ENCODE measurements at places on chromosomes 3 and 15.

- no peak overlapping the region for H3K27ac ChIP-seq
- DNase-seq: no peak
- H3K36me3 ChIP-seq: no peaks in the 10 kb centered on the region
- H3K4me3 ChIP-seq: peak overlapping the region; percentile 64
- H3K4me1 ChIP-seq: no peaks in the 10 kb centered on the region
Observed at GRCh38 chr3:119295816-119296726, 1.9 kb downstream of the ARHGAP31 start.

DNA sequence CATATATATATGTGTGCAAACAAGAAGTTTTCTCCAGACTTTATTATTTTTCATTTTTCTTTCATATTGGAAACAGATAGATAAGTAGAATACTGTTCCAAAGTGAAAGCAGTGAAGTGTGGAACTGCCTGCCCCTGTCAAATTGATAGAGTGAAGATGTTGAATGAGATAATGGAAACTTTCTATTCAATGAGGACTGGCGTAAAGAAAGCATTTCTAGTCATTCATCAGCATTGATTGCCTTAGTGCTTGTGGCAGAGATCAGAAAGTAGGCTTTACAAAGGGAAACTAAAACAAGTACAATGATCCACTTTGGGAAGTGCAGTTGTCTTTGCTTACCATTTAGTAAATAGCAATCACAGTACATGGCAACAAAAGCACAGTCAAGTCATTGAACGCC is 300.0 kb downstream of the CADM2 start:
- H3K27ac ChIP-seq: no peak overlapping the region
- no peaks in the 10 kb centered on the region for H3K36me3 ChIP-seq
- H3K4me1 ChIP-seq: no peaks in the 10 kb centered on the region
- DNase-seq: no peak

DNA sequence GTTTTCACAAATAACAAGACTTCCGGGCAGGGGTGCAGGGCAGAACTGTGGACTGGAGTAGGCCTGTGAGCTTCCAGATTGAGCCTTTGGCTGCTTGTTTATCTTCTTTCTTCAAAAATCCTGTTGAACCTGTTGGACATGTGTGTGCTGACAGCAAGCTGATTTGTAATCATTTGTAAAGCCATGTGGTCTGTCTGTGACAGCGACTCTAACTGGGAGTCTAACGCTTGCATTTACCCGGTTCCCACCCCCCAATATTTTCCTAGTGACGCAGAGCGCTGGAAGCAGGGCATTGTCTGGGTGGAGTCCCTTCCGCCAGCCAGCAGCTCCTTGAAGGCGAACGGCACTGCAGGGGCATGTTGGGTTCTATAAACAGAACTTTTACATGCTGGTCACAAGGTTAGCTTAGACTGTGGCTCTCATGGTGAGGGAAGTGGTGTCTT is 85.7 kb upstream of the MYZAP start:
- no peaks in the 10 kb centered on the region for H3K36me3 ChIP-seq
- H3K27me3 ChIP-seq: no peaks in the 10 kb centered on the region
- H3K4me3 ChIP-seq: no peak overlapping the region
- H3K4me1 ChIP-seq: peaks cover 32% of the 10 kb centered on the region
- no peak for DNase-seq

DNA sequence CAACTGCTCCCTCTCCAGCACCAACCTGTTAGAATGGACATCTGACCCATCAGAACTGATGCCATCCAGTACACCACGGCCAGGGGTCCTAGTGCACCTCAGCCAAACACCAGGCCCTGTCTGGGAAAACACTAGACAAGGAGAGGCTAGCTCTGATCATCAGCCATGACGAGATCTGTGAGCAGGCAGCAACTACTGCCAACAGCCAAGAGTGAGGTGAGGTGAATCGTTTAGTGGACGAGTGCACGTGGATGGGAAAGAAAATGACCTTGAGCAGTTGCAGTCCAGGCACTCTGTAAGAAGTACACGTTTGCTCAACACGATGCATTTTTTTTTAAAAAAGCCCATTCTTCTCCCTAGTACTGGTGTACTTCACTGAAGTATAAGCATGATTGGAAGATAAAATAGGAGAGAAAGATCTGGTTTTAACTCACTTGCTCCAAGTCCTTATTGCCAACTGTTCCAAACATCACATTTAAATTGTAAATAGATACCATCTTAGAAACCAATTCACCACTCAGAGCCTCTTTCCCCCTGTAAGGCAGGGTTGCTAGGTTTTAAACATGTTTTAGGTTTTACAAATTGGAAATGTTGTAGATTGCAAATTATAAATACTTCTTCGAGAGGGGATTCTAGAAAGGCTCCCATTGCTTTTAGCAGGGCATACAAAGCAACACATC is 5.7 kb downstream of the ST8SIA2 start:
- no peak overlapping the region for H3K27ac ChIP-seq
- no peak overlapping the region for H3K4me3 ChIP-seq
- H3K27me3 ChIP-seq: no peaks in the 10 kb centered on the region

GRCh38 chr3:105385819-105386508 is 19.3 kb downstream of the ALCAM start:
- DNase-seq: no peak
- no peak overlapping the region for H3K27ac ChIP-seq
- H3K4me3 ChIP-seq: no peak overlapping the region
- H3K27me3 ChIP-seq: no peaks in the 10 kb centered on the region
- no peaks in the 10 kb centered on the region for H3K36me3 ChIP-seq

DNA sequence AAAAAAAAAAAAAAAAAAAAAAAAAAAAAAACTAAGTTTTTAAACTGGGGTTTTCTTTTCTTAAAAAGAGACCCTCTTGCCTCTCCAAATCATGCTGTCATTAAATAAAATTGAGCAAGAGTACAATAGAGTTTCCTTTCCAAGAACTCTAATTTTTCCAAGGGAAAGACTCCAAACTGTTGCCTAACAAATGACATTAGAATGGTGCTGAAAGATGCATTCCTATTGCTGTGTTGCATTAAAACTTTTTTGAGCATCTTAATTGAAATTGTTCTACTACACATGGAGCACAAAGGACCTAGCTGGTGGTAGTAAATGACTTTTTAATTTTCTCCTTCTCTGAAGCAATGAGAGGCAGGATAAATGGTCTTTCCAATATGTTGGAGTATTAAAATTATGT is 469.1 kb upstream of the ARHGEF26 start:
- no peak overlapping the region for H3K4me3 ChIP-seq
- no peak for DNase-seq
- H3K27ac ChIP-seq: no peak overlapping the region
- H3K4me1 ChIP-seq: no peaks in the 10 kb centered on the region
- H3K27me3 ChIP-seq: no peaks in the 10 kb centered on the region

- H3K4me1 ChIP-seq: peaks cover 32% of the 10 kb centered on the region
- no peaks in the 10 kb centered on the region for H3K27me3 ChIP-seq
- H3K27ac ChIP-seq: peak overlapping the region; percentile 75
- DNase-seq: no peak
Observed at GRCh38 chr3:128801779-128802380, 75.9 kb downstream of the RAB7A start.

DNA sequence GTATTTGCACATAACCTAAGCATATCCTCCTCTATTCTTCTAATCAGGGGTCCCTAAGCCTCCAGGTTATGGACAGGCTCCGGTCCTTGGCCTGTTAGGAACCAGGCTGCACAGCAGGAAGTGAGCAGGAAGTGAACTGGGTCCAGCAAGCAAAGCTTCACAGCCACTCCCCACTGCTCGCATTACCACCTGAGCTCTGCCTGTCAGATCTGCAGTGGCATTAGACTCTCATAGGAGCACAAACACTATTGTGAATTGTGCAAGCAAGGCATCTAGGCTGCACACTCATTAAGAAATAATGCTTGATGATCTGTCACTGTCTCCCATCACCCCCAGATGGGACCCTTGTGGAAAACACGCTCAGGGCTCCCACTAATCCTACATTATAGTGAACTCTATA is 9.8 kb downstream of the MSL2 start:
- DNase-seq: no peak
- H3K4me1 ChIP-seq: peaks cover 48% of the 10 kb centered on the region
- no peaks in the 10 kb centered on the region for H3K27me3 ChIP-seq
- H3K27ac ChIP-seq: no peak overlapping the region

DNA sequence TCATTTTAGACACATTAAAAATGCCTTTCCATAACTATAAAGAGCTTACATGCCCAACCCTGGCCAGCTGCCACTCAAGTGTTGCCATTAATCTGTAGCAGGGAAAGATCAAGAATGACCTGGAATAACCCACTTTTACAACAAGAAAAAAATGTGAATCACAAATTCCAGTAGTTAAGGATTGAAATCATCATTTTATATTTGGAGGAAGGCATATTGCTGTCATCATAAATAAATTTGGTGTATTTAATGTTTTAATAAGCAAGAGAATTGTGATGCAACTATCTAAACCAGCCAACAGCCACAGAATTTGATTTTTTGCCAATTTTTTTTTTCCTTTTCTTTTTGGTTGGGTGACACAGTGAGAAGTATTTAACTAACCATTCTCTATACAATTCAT is 240.0 kb upstream of the SEMA6D start:
- no peaks in the 10 kb centered on the region for H3K36me3 ChIP-seq
- H3K4me3 ChIP-seq: no peak overlapping the region
- H3K27ac ChIP-seq: no peak overlapping the region
- H3K4me1 ChIP-seq: no peaks in the 10 kb centered on the region
- H3K27me3 ChIP-seq: no peaks in the 10 kb centered on the region
- no peak for DNase-seq

DNA sequence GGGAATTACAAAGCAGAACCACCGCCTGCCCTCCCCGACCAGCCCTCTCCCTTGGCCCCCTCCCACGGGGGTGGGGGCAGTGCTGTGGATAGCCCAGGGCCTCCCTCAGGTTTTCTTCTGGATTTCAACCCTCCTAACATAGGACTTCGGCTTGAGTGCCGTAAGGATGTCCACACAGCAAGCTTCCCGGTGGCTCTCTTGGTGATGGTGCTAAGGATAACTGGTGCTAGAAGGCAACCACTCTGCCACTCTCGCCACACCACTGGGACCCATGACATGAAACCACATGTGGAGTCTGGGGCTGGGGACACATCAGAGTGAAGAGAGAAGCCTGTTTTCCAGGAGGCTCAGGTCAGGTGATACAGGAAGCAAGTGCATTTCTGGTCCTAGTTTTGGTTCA is 35.4 kb downstream of the SCN5A start:
- no peaks in the 10 kb centered on the region for H3K27me3 ChIP-seq
- H3K4me1 ChIP-seq: no peaks in the 10 kb centered on the region
- H3K27ac ChIP-seq: no peak overlapping the region
- H3K36me3 ChIP-seq: no peaks in the 10 kb centered on the region

DNA sequence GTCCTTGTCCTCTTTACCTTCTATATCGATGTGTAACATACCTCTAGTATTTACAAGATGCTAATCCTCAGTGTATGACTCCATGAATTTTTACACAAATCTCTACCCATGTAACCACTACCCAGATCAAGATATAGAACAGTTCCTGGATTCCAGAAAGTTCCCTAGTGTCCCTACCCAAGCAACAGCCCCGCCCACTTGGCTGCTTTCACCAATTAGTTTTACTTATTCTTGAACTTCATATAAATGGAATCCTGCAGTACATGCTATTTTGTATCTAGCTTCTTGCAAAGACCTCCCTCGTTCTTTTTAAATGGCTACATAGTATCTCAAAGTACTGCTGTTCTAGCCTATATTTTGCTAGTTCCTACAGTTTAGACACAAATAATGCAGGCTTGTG is 33.0 kb downstream of the CD276 start:
- peaks cover 14% of the 10 kb centered on the region for H3K4me1 ChIP-seq
- no peaks in the 10 kb centered on the region for H3K27me3 ChIP-seq

DNA sequence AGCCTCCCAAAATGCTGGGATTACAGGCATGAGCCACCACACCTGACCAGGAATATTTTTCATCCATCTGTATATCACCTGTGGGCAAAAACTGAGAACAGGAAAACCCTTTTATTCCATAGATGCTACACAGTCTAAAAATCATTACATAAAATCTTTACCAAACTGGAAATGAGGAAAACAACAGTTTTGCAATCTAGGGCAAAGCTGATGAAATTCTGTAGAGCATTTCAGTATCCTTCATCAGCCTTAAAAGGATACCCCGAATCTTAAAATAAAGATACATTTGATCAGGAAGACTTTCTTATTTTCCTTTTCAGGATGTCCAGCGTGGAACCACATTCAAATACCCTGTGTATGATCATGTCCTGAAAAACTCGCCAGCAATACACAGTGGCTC is 7.1 kb downstream of the SIAH2 start:
- H3K4me1 ChIP-seq: peaks cover 3% of the 10 kb centered on the region
- H3K27ac ChIP-seq: no peak overlapping the region
- no peak for DNase-seq
- no peaks in the 10 kb centered on the region for H3K27me3 ChIP-seq
- no peaks in the 10 kb centered on the region for H3K36me3 ChIP-seq

GRCh38 chr3:41026394-41027177 is 172.7 kb upstream of the CTNNB1 start:
- H3K4me1 ChIP-seq: peaks cover 8% of the 10 kb centered on the region
- DNase-seq: peak; percentile 93
- no peak overlapping the region for H3K4me3 ChIP-seq
- peak overlapping the region; percentile 28 for H3K27ac ChIP-seq
- H3K36me3 ChIP-seq: no peaks in the 10 kb centered on the region
- H3K27me3 ChIP-seq: no peaks in the 10 kb centered on the region

GRCh38 chr3:160402221-160403027 is 3.0 kb downstream of the SMC4 start:
- H3K27me3 ChIP-seq: no peaks in the 10 kb centered on the region
- no peak for DNase-seq
- H3K4me3 ChIP-seq: peak overlapping the region; percentile 81
- H3K27ac ChIP-seq: peak overlapping the region; percentile 95
- H3K36me3 ChIP-seq: no peaks in the 10 kb centered on the region

- DNase-seq: no peak
- H3K4me3 ChIP-seq: no peak overlapping the region
- no peak overlapping the region for H3K27ac ChIP-seq
- H3K4me1 ChIP-seq: peaks cover 2% of the 10 kb centered on the region
- H3K36me3 ChIP-seq: no peaks in the 10 kb centered on the region
Observed at GRCh38 chr3:133932009-133932408, 36.3 kb upstream of the RAB6B start.

GRCh38 chr15:52642386-52643361 is 36.5 kb downstream of the ATOSA start:
- H3K4me1 ChIP-seq: peaks cover 15% of the 10 kb centered on the region
- H3K27me3 ChIP-seq: no peaks in the 10 kb centered on the region
- DNase-seq: peak; percentile 27
- no peaks in the 10 kb centered on the region for H3K36me3 ChIP-seq
- H3K27ac ChIP-seq: peak overlapping the region; percentile 68
- H3K4me3 ChIP-seq: no peak overlapping the region

DNA sequence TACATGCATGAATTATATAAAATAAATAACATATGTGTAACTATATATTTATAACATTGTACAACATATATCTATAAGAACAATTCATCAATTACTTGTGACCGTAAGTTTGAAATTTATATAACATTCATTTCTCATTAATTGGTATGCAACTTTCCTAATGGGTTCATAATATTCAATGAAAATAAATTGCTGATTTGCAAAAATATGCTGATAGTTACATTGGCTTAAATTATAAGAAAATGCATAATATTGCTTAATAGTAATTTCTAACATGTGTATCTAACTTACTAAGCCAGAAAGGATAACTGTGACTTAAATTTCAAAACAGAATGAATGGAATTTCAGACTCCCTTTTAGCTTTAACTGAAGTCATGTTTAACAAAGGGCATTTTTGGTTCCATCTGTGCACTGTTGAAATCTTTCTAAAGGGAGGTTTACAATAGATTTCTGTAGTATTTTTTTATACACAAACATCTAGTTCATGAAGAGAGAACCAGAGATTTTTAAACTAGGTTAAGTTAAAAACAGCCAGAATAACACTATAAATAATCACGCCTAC is 310.9 kb downstream of the TBC1D5 start:
- H3K4me3 ChIP-seq: no peak overlapping the region
- peaks cover 3% of the 10 kb centered on the region for H3K4me1 ChIP-seq
- no peaks in the 10 kb centered on the region for H3K36me3 ChIP-seq
- DNase-seq: no peak

Data from testis (tissue), 5 donors.